ENCODE measurements at places on chromosomes 5 and 9.

DNA sequence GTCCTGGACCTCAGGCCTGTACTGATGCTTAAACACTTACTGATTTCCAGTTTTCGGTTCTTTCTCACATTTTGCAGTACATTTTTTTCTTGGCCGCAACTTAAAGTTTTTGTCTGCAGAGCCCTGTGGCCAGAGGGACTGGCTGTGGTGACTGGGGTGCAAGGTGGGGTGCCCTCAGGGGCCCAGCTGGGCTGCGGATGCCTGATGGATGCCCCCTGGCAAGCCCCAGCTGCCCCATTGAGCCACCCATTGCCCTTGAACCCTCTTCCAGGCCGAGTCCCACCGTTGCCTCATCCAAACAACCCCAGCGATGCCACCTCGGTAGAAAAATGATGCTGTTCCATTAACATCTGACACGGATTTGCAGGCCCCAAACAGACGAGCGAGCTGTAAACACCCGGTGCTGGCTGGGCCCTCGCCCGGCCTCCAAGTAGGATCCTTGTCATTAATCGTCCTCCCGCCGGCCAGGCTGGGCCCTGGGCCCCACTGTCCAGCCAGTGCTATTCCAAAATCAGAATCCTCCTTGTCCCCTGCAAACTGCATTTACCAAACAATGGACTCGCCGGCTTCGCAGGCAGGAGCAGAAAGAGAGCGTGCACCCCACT is 107.9 kb downstream of the PHF2 start:
- DNase-seq, result no peak

DNA sequence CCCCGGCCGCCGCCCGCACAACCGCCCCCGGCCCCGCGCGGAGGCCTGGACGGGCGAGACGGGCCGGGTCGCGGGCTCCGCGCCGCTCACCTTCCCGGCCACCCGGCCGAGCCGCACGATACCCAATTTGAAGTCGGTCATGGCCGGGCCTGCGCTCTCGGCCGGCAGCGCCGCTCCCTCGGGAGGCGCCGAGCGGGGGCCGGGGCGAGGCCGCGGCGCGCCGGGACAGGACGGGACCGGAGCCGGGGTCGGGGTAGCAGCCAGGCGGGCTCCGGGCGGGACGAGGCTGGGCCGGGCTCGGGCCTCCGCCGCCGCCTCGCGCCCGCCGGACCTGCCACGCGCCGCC is 216 bp downstream of the ZMYND19 start:
- no peak for DNase-seq

DNA sequence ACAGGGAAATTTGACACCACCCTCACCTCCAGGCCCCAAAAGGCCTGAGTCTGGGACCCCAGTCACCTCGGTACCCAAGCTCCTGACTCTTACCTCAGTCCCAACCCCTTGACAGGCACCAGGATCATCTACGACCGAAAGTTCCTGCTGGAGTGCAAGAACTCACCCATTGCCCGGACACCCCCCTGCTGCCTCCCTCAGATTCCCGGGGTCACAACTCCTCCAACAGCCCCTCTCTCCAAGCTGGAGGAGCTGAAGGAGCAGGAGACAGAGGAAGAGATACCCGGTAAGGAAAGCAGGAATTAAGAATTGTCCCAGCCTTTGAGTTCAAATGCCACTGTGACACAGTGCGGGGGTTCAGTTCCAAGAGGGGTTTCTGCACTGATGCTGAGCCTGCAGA is 1.3 kb downstream of the EIF4EBP3 start:
- DNase-seq, result no peak

DNA sequence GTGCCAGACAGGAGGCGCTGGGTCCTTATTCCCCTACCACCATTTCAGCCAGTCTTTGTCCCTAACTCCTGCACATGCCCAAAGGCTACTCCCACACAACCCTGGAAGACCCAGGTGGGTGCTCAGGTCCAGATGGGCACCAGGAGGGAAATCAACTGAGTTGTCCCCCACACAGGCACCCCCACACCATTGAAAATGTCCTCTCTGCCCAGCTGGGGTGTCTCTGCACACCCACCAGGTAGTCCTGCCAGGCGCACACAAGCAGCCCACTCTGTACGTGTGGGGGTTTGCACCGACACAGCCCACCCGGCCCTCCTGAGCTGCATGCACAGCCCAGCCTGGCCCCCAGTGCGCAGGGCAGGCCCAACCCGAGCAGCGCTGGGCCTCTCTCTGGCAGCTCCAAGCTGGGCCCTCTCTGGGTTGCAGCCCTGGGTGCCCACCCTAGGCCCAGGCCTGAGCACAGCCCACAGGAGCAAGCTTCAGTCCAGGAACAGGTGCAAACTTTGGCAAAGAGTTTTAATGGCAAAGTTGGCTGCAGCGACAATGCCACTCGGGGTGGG is 2.2 kb downstream of the RNF208 start:
- DNase-seq, result no peak

- DNase-seq, result no peak
These were observed 177.6 kb upstream of the PANK3 start for GRCh38 chr5:168756453-168757391.

- DNase-seq, result no peak
These were observed 287.3 kb downstream of the EFNA5 start for GRCh38 chr5:107383414-107383813.

- no peak for DNase-seq
These were observed 39.4 kb downstream of the RUSC2 start for GRCh38 chr9:35529161-35529823.

- no peak for DNase-seq
These were observed 125.1 kb upstream of the SARDH start for GRCh38 chr9:133863257-133863592.

GRCh38 chr9:74035786-74036185 is 461.3 kb upstream of the RORB start:
- no peak for DNase-seq

GRCh38 chr9:103287361-103287760 is 292.2 kb downstream of the CYLC2 start:
- DNase-seq, result no peak

DNA sequence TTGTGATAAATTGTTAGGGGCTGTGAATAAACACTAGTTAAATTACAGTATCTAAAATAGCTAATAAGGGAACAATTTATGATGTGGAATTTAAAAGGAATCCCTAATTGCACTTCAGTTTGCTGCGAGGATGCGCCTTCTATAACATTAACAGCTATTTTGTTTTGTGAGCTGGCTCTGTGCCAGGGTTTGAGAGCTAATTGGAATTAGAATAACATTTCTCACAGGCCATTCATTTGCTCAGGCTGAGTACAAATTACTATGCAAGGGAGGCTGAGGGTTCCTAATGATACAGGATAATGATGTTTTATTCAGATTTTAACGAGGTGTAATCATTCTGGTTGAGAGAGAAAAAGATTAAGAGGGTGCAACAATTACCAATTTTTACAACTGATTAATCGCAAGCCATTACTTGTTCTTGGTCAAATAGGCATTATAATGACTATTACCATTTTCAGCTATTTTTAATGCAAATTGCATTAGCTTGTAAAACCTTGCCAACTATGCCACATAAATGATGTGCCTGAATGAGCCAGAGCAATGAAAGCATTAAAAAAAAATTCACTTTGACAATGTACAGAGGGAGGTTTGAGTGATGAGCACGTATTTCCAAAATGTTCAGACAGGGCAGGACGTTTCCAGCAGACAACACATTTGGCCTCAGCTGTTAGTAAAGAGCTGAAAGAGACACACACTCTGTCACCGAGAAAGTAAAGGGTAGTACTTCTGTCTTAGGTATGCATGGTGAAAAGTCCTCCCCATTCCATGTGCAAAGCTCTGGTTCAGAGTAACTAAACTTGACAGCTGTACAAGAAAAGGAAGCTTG is 576.5 kb downstream of the TLE1 start:
- DNase-seq, result no peak

- no peak for DNase-seq
These were observed 28.4 kb downstream of the GZMK start for GRCh38 chr5:55052383-55052931.

GRCh38 chr5:158875272-158875679 is 224.4 kb downstream of the EBF1 start:
- no peak for DNase-seq

DNA sequence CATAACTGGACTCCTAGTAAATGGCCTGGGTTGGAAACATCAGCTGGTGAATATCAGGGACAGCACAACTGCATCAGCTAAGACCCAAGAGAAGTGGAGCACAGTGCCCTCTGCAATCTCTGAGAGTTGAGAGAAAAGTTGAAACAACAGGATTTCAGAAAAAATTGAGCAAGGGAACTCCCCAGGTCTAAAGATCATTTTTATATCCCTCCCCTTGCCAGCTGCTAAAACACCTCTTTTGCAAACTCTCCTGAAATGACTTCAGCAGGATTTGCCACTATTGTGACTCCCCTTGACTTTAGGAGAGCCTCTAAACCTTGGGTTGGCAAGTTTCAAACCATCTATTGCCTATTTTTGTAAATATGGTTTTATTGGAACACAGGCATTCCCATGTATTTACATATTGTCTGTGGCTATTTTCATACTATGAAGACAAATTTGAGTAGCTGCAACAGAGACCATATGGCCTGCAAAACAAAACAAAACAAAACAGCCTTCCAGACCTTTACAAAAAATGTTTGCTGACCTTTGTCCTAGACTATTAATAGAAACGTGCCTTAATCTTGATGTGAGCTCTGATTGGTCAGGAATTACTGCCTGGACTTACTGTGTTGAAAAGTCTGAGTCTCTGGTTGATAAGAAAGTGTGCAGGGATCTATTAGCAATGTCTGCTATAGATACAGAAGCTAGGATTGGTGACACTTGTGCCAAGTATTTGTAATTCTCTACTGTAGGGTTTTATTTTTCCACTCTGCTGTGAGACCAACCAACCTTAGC is 37.7 kb upstream of the PLPPR1 start:
- DNase-seq, result no peak

GRCh38 chr9:79940919-79941318 is 369.2 kb downstream of the TLE4 start:
- no peak for DNase-seq

DNA sequence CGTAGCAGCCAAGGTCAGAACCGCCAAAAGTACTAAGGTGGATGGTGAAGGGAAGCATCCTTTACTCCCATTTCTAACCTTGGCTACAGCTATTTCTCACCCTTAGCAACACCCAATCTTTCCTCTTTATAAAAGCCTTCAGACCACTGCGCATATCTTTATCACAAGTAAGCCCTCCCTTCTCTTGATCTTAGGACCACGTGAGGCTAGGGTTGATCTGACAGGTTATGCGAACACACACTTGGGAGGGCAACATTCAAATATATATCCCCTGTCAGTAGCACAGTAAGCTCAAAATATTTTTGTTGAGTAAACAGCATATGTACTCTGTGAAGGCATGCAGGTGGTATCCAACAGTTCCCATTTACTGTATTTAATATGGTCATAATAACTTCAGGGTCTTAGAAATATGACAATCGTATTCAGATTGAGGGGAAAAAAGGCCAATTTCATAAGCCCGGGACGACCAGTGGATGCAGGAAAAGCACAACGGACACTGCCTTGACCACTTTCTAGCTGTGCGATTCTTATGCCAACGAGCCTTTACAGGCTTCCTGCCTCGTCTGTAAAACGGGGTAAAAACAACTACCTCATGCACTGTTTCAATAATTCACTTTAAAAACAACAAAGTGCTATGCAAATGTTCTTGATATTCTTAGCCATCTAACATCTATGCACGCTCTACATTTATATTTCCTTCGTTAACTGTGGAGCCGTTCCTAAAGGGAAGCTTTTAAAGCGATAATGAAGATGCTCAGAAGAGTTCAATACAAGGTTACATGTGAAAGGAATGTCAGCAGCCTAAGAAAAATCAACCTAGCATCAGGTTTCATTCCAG is 1.3 kb downstream of the ARSB start:
- no peak for DNase-seq

DNA sequence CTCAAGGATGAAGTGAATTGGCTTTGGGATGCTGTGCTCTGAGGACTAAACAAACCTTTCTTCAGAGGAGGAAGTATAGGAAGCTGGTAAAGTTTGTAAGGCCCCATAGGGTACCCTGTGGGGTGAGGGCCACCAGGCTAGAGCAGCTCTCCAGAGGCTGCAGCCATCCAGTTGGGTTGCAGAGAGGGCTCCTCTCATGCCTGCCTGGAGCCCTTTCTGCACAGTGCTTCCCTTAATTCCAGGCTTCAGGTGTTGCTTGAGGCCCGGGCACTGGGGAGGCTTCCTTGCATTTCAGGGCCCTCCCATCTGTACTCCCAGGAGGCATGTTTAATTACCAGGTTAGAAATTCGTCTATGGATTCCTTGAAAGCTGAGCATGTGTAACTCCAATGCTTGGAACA is 95.3 kb upstream of the FSTL4 start:
- DNase-seq, result no peak

- no peak for DNase-seq
These were observed 13.3 kb downstream of the PKD2L2 start for GRCh38 chr5:137902408-137903133.

DNA sequence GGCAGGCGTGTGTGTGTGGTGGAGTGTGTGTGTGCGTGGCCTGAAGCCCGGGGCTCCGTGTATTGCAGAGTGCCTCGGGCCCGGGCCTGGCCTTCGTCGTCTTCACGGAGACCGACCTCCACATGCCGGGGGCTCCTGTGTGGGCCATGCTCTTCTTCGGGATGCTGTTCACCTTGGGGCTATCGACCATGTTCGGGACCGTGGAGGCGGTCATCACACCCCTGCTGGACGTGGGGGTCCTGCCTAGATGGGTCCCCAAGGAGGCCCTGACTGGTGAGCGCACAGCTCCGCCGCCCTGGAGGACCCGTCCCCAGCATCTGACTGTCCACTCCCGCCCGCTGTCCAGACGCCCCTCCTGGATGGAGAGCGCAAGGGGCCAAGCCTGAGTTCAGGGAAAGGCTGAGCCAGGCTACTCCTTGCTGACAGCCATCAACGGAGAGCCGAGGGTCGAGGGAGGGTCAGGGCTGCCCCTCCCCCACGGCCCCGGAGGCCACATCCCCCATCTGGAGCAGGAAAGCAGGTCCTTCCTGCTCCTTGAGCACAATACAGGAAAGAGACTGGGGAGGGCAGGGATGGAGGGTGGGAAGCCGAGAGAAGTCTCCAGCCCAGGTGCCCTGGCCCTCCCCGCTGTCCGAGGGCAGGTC is 18.4 kb downstream of the SLC6A18 start:
- no peak for DNase-seq

- DNase-seq, result no peak
These were observed 29.7 kb upstream of the FAM169A start for GRCh38 chr5:74895906-74896305.

DNA sequence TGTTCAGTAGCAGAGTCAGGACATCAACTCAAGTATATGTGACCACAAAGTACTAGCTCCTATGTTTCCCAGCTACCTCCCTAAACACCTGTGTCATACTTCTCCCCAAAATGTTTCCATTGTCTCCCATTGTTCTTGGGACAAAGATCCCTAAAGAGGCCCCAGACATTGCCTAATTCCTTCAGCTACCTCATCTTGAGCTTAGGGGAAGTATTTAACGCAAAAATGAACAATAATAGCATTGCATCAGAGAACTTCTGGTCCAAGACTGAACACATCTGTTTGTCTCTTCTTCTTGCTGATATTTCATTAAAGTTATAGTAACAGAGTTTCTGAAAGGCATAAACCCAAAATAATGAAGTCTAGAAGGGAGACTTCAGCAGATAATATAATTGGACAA is 430.8 kb downstream of the MTRR start:
- no peak for DNase-seq

DNA sequence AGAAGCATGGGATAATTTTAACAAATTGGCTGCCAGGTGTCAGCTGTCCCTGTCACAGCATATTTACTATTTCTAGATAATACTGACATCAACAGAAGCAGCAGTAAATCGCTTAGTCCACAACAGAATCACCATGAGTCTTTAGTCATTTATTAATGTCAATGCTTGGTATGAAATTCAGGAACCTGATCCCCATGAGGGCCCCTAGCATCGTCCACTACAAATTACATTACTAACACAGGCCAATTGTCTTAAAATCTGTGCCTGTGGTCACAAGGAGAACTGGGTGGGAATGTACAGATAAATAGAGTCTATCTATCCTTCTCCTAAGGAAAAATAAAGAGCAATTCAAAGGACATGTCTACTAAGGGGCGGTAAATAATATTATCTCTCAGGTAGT is 76.1 kb downstream of the TSSK1B start:
- DNase-seq, result no peak

Measured in GM12864 (cell line).